ENCODE measurements at places on chromosomes 6 and 20.

- no peak for DNase-seq
Observed at GRCh38 chr6:139429580-139430145, 55.2 kb upstream of the CITED2 start.

DNA sequence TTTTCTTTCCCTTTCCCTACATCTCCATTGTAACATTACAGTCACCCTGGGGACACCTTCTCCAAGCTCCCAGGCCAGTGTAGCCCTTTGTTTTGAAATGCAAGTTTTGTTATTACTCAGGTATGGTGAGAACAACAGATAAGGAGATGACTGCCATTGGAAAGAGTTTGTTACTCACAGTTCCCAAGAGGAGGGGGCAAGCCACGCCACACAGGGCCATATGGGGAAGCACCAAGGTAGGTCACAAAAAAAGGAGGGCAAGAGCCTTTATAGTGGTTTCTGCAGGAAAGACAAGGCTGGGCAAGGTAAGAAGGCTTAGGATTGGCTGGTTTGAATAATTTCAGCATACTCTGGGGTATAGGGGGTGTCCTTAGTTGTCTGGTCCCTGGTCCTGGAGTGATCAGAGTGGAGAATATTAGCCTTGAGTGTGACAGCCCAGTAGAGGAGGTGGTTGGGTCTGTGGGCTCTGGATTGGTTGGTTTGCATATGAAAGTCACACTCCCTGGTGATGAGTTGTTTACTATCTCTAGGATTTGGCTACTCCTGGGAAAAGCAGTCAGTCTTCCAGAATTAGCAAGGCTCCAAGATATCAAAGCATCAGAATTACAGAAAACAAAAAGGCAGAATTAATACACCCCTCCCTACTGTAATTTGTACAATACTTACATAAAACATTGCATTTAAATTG is 33.1 kb upstream of the SMLR1 start:
- DNase-seq, result no peak

GRCh38 chr20:37335642-37336368 is 10.1 kb upstream of the SRC start:
- no peak for DNase-seq

GRCh38 chr6:158703837-158704822 is 54.3 kb downstream of the SYTL3 start:
- DNase-seq, result peak; percentile 58

DNA sequence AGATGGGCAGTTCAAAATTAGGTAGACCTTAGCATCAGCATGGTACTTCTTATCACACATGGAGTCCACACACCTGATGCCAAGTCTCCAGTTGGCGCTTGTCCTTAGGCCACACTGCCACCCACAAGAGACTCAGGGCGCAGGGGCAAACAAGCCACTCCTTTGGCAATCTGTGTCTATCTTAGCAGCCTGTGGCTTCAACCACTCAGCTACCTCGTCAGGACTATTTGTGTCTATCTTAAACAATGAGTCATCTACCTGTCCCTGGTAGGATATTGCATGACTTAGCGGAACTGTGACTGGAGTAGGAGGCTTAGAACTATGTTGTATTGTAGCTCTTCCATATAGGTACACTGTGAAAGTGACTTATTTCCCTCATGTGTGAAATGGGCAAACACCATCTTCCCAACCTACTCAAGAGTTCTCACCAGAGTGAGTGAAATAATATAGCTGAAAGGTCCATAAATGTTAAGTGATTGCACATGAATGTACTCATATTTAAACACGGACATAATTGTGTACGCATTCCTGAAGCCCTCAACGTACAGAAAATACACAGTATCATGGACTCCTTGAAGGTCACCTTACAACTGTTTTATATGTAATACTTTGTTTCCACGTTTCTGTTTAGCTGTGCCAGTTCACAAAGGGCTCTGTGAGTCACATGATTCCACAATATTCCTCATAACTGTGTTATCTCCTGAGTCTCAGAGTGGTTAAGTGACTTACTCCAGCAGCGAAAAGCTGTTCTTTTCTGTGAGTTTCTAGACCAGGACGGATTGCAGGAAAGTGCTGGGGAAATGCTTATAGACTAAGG is 1.6 kb downstream of the TRIM27 start:
- DNase-seq, result peak; percentile 5

GRCh38 chr6:10901770-10902169 is 14.9 kb downstream of the SYCP2L start:
- DNase-seq, result no peak

DNA sequence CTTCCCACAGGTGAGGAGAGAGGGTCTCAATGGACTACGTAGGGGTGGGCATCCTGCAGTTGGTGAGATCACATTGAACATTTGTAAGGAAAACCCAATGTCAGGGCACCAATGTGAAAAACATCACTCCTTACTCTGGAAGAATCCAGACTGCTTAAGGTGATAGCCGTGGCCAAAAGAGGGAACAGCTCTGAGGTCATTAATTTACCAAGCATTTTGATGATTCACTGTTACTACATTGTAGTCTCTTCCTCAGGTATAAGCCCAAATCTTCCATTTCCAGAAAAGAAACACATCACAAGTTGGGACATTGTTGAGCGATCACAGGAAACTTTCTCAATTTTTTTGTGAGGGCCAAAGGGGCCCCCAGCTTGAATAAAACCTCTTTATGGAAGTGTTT is 61.1 kb upstream of the SPTLC3 start:
- no peak for DNase-seq

Measured in NCI-H345 (cell line).